ENCODE measurements at places on chromosomes 6 and 20.
A peak's percentile ranks its signal among the peaks of the same experiment; 100 is the strongest.

- no peak for DNase-seq
These were observed 45.0 kb downstream of the SULF2 start for GRCh38 chr20:47740121-47740861.

DNA sequence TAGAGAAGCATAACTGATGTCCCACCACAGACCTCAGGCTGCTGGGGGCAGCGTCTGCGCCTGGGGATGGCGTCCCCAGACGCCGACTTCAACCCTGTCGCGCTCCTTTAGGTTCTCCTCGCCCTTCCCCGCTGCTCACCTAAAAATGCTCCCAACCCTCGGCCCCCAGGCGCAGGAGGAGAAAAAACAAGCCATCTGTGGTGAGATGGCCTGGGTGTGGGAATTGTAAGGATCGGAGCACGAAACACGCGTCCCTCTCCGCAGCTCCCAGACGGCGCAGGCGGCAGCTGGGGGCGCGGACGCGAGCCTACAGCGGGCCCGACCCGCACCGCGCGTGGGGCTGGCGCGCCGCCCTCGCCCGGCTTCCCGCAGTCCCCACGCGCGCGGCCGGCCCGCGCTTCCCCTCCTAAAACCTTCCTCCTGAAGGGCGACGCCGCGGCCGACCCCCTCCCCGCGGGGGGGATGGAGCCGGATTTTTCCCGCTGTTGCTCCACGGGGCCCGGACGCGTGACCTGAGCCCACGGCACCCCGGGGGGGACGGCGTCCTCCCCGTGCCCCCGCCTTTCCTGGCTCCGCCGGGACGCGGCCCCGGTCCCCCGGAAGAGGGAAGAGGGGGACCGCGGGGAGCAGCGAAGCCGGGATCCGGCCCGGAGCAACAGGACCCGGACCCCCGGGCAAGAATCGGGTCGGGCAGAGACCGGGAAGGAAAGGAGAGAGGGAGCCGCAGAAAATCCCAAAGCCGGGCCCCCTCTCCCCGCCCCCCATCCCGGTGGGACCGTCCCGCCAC, 611 bp downstream of the EPB41L2 start:
- DNase-seq = peak; percentile 18

GRCh38 chr6:100105919-100106529, 112.0 kb upstream of the MCHR2 start:
- no peak for DNase-seq

DNA sequence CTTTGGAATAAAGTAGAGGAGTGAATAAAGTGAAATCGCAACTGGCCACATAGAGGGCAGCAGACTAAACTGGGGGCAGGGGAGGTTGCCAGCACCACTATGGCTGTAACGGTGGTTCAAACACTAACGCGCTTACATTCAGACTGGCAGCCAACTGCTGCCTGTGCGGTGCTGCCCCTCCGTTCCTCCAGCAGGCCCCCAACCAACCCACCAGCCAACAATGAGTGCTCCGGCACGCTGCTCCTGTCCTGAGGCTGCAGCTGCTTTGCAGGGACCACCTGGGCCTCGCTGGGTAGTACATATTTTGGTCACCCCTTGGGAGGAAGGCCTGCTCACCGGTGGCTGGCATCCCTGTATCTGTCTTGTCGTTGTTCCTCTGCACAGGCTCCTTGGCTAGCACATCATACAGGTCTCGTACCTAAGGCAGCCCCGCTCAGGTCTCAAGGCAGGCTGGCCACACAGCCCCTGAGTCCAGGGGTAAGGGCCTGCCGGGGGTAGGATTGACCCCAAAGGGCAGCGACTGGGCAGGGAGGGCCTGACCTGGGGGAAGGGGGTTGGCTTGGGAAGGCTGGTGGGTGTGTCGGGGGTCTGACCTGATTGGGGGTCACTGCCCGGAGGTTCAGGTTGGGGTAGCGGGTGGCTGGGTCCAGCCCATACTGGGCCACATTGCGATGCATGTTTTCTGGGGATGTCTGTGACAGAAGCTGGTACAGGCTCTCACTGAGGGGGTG, 6.3 kb downstream of the MICAL1 start:
- DNase-seq = no peak

- DNase-seq = no peak
These were observed 46.8 kb downstream of the CYP24A1 start for GRCh38 chr20:54126806-54127655.

DNA sequence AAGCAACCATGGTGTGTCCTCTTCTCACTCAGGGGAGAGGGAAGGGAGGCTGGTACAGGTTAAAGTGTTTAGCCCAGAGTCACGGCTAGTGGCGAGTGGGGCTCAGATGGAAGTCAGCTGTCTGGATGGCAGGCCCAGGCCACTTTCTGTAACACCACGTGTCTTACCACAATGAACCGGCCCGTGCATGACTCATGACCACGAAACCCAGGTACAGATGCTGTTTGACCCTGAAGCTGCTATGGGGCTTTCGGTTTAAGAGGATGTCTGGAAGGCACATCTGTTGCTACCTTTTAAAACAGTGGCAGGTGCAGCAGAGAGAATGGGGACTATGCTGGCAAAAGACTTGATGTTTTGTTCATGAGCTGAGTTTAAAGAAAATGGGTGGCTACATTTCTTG, 36.5 kb upstream of the MPC1 start:
- DNase-seq = peak; percentile 73

DNA sequence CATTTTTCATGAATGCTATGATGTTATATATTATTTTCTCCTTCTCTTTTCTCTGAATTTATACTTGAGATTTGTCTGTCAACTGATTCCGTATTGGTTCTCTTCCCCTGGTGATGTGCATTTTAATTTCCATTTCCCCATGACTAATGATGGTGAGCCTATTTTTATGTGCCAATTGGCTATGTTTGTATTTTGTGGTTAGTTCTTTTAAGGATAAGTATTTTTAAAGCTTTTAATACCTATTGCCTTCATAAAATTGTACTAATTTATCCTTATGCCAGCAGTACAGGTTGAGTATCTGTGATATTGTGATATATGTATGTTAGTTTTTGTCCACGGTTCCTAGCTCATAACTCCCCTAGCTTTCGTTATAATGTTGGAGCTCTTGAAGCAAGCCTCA, 2.8 kb downstream of the POLH start:
- DNase-seq = no peak

DNA sequence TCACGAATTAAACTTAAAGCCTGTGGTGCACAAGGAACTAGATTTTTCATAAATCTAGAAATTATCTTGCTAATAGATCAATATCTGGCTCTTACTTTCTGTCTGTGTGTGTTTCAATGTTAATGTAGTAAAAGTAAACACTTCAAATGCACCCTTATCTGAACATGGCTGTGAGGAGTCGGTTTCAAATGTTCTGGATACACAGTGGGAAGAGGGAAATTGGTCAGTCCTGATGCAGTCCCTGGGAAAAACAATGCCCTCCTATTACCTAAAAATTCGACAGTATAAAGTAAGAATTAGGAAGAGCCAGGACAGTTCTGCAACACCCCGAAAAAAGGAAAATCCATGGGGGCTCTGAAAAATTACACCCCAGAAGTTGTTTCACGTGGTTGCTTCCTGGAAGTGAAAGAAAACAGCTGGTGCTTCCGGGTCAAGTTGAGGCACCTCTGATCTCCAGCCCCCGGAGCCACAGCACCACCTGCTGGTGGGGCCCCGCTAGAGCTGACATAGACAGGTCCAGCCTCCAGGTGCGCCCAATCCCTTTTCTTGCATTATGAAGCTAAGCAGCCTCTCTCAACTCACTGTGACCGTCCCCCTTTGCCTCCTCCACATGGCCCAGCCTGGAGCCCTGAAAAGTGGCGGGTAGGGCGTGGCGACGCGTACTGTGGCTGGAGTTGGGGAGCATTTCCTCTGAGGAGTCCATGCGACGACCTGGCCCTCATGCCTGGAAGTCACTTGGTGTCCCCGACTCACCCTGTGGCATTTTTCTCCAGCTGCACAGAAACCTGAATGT, 8.3 kb downstream of the SEMG2 start:
- DNase-seq = peak; percentile 82

DNA sequence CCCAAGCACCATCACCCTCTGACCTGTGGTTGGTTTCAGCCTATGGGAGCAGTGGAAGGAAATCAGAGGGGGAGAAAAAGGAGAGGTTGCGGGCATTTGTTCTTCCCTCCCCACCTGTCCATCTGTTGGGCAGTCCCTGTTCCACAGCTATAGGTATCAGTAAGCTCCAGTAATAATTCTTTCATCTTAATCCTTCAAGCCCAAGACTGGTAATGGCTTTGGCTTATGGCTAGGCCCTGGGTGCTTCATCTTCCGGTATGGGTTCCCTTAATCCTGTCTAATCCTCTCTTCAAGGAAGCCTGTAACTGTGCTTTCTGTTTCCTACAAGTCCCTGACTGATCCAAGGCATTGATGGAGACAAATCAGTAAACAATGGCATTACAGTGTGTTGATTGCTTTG, 42.2 kb upstream of the STK35 start:
- no peak for DNase-seq

- DNase-seq = no peak
These were observed 31.9 kb downstream of the SHLD1 start for GRCh38 chr20:5781798-5782750.

DNA sequence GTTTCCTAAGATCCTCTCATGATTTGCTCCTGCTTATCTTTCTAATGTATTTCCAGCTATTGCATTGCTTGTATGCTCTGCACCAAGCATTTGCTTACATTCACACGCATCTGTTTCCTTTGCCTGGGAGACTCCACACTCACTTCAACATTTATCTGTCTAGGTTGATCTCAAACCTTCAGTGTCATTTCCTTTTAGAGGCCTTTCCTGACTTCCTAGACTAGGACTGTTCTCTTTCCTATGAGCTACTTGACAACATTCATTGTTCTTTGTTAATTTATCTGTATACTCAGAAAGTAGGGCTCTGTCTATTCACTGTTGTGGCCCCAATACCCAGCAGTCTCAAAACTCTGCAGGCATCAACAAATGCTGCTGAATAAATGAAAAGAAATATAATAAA, 84.4 kb downstream of the WASF1 start:
- DNase-seq = no peak

GRCh38 chr6:124995645-124996325, 33.5 kb downstream of the RNF217 start:
- no peak for DNase-seq

- DNase-seq = peak; percentile 1
These were observed 94.3 kb upstream of the BHLHE23 start for GRCh38 chr20:63100926-63101699.

GRCh38 chr20:46089167-46089416, 670 bp downstream of the NCOA5 start:
- DNase-seq = peak; percentile 75

GRCh38 chr6:43981363-43981990, 145.8 kb downstream of the MRPL14 start:
- no peak for DNase-seq

DNA sequence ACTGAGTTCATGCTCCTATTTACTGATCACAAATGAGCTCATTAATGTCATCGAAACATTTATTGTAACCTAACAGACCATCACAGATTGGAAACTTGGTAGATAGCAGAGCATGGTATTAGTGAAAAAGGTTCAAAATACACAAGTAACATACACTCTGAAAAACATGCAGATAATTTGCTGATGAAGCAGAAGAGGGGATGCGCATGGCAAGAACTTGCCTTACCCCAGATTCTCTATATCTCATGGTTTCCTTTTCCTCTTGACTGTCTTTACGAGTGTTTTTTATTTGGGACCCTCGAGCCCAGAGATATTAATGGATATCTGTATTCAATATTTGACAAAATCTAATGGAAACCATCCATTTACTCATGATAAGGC, 37.6 kb downstream of the QRSL1 start:
- DNase-seq = no peak

DNA sequence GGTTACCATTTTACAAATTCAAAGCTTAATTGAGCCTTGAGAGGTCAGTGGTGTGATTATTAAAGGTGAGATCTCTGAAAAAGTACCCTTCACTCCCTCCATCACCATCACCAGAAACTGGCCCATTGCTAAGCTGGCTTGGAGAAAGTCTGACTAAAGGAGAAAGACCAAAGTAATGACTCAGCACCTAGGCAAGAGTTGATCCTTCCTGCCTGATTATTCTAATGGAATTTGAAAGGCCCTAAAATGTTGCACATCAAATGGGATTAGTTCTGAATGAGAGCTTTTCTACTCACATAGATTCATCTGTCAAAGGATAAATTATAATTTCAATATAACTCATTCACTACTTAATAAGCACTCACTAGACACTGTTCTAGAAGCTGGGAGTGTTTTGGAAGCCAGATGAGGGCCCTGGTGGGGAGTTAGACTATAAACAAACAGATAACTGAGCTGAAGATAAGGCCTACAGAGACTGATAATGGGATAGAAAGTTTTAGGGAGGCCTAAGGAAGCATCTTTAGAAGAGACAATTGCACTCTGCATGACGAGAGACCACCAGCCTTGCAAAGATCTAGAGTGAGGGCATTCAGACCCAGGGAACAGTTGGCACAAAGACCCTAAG, 366.7 kb downstream of the SYNE1 start:
- no peak for DNase-seq

DNA sequence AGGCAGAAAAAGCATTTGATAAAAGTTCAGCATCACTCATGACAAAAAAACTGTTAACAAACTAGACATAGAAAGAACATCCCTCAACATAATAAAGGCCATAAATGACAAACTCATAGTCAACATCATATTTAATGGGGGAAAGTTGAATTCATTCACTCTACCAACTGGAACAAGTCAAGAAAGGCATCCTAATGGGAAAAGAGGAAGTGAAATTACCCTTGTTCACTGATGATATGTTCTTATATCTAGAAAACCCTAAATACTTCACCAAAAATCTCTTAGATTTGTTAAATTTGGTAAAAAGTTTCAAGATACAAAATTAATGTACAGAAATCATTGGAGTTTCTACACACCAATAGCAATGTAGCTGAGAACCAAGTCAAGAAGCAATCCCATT, 48.9 kb downstream of the GGTLC1 start:
- no peak for DNase-seq

- DNase-seq = no peak
These were observed 24.2 kb upstream of the DOK5 start for GRCh38 chr20:54451171-54451570.

GRCh38 chr6:26031151-26031594, 56.1 kb upstream of the HFE start:
- DNase-seq = no peak

GRCh38 chr6:54481091-54481490, 172.8 kb downstream of the TINAG start:
- DNase-seq = no peak

- DNase-seq = peak; percentile 70
These were observed 332.6 kb downstream of the ADGRB3 start for GRCh38 chr6:68967549-68968300.

- no peak for DNase-seq
These were observed 4.8 kb downstream of the HRH3 start for GRCh38 chr20:62215020-62215990.

- DNase-seq = peak; percentile 55
These were observed 545 bp downstream of the FNDC1 start for GRCh38 chr6:159169557-159170332.

DNA sequence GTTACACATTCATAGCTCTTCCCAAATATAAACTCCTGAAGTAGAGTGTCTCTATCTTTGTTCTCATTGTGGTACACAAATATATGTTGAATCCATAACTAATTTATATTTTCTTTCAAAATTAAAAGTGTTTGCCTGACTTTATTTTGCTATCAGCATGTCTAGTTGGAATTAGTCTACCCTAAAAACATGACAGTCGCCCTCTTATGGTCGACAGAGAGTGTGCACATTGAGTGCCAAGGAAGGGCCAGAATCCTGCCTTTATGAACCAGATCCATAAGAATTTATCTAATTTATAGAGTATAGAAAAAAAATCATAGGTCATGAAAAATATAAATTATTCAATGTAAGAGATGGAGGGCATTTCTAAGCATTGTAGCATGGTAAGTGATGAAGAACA, 12.3 kb upstream of the DEFB112 start:
- DNase-seq = no peak

GRCh38 chr20:12203981-12204380, 286.3 kb downstream of the BTBD3 start:
- DNase-seq = no peak

Measured in activated CD4-positive, alpha-beta T cell treated with anti-CD3 and anti-CD28 coated beads for 48 hours (primary cell).